Stimulated activated CD8-positive, alpha-beta memory T cell treated with anti-CD3 and anti-CD28 coated beads, Interleukin-7, amount 100 ng/mL, for 1 hour (primary cell): ENCODE measurements at places on chromosomes 5 and 9.

DNA sequence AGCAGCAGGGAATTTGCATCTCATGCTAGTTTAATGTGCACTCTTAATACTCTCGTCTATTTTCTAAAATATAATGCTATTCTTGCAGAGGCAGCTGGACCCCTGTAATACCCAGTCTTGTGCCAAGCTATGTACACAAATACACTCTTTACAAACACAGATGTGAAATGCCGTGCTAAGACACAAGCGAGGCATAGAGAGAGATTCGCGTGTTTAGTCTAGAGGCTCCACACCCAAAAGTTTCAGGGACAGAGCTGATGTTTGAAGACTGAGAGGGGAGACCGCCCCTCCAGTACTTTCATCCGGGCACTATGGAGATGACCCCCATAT lies 1.2 kb downstream of the DPYSL3 start:
- no peak for DNase-seq

- no peak for DNase-seq
These were observed 52.4 kb downstream of the VCAN start for GRCh38 chr5:83523929-83524328.

DNA sequence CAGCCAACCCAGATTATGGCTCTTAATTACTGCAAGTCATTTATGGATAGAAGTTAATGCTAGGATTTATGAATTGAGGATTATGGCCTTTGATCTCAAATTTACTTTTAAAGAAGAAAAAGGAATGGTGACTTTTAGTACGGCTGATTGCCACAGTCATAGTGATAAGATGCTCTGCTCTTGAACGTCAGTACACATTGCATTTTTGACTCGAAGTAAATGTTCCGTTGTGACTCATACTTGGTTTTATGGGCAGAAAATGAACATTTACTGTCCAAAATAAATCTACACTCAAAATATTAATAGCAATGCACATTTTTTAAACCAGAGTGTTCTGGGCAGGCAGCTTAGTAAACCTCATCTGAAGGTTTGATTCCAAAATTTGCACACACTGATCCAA lies 830 bp downstream of the ADAMTSL1 start:
- no peak for DNase-seq

GRCh38 chr5:98827161-98827560 lies 53.7 kb downstream of the RGMB start:
- DNase-seq = no peak

GRCh38 chr9:129145841-129146292 lies 32.2 kb downstream of the IER5L start:
- DNase-seq = no peak

- DNase-seq = no peak
These were observed 35.7 kb downstream of the PCDHAC2 start for GRCh38 chr5:141001844-141002604.

GRCh38 chr5:114435885-114436299 lies 74.0 kb downstream of the KCNN2 start:
- no peak for DNase-seq

GRCh38 chr5:150710165-150710564 lies 9.3 kb upstream of the RBM22 start:
- DNase-seq = no peak
